Muscle of arm (tissue), 14 donors: ENCODE measurements at places on chromosomes 16 and 17. TPM values are rescaled to one million over a fixed set of nuclear protein-coding genes. Genes with fewer than 3 reads are reported as not detected.

The RAD51D gene
- 7.3 TPM for polyA plus RNA-seq

The AOC3 gene
- polyA plus RNA-seq = 17.4 TPM

The C16orf54 gene
- polyA plus RNA-seq = 0.23 TPM

DNA sequence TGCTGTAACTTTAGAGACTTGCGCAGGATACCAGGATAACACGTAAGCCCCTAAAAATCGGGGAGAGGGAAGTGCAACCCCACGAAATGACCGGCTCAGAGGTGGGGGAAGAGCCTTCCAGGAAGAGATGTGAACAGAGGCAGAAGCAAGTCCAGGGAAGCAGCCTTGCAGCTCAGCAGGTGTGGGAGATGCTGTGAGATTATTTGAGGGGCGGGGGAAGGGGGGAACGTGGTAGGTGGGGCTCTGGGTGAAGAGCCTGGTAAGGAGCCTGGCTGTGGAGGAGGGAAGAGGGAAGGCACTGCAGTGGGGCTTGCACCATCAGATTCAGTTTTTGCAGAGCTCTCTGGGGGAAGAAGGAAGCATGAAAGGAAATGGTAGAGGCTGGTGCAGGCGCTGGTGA is 95.4 kb upstream of the CACNG5 start:
- DNase-seq = no peak

DNA sequence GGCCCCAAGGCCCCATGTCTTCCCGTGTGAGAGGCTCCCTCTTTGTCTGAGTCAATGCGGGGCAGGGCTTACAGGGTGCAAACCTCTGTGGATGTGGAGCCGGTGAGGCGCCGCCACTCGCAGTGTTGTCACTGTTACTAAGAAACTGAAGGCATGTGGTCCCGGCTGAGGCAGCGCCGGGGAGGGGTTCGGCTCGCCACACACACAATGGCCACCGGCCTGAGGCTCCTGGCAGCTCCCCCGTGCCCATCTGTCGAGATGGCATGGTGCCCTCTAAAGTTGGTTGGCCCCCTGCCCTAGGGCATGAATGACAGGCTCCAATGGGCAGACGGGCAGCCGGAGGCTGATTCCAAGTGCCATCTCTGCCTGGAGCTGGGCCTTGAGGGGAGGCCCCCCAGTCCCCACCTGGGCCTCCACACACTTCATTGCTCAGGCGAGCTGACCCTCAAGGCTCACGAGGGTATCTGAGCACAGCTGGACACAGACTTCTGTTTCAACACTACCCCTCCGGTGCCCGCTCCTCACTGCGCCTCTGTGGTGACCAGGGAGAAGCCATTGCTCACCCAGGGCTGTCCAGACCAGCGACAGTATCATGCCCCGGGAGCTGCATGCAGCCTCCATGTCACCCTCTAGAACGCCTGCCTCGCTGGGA is 137.2 kb downstream of the C16orf78 start:
- DNase-seq = no peak

DNA sequence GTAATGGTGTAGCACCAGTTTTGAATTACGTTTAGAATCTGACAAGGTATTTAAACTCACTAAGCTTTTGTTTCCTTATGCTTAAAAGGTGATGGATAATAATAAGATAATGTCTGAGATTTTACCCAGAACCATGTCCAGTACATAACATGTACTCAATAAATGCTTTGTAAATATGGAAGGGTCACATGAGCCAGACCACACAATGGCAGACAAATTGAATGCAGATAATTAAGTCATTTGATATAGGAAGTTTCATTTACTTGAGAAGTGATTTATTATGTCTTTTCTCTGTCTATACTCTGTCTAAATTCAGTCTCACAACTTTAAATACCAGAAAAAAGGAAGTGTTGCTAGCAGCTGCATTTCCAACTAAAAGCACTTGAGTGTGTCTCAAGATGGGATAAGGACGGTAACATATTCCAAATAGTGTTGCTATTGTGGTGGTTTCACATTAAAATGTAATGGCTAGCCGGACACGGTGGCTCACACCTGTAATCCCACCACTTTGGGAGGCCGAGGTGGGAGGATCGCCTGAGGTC is 52.5 kb upstream of the DHX40 start:
- DNase-seq = no peak

- DNase-seq = no peak
Measured at GRCh38 chr17:58166682-58167081, at the start of gene OR4D2. Gene OR4D2, plus strand, starts transcription at chr17:58166982. Its CDS starts 2,674 bp downstream, at chr17:58169656.

DNA sequence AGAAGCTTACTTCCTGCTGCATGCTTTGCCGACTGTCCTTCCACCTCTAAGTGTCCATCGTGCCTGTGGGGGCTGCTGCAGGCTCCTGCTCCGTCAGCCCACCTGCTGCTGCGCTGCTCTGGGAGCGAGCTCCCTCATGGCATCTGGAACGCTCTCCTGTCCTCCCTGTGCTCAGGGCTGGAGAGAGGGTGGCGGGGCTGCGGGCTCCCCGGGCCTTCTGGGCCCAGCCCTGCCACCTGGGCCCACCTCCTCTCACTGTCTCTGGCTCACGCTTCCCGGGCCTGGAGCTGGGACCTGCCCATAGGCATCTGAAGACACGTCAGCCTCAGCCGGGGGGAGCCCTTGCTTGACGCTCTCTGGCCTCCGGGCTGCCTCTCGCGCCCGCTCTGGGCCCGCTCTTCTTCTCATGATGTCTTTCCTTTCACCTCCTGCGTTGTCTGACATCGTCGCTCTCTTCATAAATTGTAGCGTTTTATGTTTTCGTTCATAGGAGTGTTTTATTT is 27.0 kb downstream of the NME3 start:
- no peak for DNase-seq

GRCh38 chr16:84207879-84208278 is 16.9 kb downstream of the ADAD2 start:
- DNase-seq = no peak

DNA sequence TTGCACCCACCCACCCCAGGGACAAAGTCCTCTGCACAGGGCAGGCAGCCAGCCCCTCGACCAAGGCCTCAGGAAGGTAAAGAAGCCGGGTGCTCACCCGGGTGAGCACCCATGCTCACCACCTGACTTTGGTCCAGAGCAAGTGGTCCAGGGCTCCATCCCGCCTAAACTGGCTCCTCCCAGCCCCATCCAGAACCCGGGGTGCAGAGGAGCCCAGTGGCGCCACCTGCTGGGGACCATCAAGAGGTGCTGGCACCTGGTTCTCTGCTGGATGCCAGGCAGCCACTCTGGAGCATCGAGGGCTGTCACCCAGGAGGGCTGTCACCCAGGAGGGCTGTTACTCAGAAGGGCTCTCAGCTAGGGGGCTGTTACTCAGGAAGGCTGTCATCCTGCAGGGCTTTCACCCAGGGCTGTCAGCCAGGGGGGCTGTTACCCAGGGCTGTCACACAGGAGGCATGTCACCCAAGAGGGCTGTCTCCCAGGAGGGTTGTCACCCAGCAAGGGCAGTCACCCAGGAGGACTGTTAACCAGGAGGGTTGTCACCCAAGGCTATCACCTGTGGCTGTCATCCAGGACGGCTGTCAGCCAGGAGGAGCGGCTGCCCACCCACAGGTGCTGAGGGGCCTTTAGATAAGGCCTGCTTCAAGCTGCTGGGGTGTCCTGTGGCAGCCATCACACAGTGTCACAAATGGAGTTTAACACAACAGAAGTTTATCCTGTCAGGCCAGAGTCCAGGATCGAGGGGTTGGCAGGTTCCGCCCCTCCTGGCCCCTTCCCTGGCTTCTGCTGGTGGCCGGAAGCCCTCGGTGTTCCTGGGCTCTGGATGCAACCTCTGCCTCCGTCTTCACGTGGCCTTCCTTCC is 98.5 kb downstream of the TNFRSF13B start:
- DNase-seq = no peak

GRCh38 chr17:75632428-75632827 is 806 bp upstream of the SMIM5 start:
- DNase-seq = no peak

GRCh38 chr16:4624827-4625559 is 367 bp downstream of the MGRN1 start:
- DNase-seq = peak; percentile 58

DNA sequence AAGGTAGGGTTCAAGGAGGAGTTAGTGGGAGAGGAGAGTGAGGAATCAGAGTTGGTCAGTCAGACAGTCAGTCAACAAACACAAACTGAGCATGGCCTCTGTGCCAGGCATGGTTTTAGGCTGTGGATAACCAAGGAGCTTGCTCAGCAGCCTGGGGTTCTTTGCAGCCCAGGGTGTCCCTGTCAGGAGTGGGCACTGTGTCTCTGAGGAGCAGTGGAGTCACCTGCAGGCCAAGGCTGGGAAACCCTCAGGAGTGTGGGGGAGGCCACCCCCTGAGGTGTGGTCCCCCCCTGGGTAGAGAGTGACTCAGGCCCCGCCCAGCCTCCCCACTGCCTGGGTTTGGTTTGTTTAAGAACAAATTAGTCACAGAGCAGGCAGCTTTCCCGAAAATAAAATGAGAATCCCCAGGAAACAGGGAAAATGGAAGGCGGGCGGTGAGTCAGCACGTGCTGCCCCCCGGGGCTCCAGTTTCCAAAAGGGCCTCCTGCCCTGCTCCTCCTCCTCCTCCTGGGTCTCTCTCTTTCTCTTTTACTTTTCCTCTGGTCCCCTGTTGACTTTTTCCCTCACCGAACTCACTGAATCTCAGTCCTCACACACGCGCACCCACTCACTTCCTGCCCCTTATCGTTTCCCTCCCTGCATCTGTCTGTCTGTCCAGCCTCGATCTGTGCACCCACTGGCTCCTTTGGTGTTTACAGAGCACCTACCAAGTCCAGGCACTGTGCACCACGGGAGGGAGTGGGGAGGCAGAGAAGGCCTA is 44.3 kb downstream of the SOCS3 start:
- peak; percentile 85 for DNase-seq

DNA sequence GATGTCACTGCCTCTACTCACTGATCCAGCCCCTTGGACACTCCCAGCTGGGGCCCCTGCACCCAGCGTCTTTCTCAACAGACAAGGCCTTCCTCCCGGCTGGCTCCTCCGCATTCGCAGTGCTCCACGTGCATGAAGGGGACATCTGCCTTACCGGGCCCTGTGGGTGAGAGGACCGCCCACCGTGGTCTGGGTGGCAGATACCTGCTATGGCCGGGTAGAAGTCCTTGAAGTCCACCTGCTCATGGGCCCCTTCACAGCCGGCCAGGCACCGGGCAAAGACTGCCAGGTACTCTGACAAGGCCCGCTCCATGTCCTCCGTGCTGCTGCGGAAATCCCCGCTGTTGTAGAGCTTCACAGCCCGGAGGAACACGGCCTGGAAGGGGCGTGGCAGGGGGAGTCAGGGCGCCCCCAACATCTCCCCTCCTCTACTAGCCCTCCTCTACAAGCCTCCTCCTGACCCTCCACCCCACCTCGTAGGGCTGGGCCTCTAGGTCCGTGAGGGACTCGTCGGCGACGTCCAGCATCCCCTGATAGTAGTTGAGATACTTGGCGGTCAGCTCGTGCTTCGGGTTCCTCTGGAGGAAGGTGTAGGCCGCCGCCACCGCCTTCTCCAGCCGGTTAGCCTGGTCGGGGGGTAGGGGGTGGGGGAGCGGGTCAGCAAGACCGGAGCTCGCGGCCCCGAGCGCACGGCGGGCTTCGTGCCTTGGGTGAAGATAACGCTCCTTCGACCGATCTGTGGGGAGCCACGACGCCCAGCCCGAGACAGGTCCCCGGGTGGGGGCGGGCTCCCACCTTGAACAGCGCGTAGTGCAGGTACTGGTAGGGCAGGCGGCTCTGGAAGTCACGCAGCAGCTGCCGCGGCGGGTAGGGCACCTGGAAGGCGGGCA is 845 bp downstream of the P3H4 start:
- DNase-seq = no peak

DNA sequence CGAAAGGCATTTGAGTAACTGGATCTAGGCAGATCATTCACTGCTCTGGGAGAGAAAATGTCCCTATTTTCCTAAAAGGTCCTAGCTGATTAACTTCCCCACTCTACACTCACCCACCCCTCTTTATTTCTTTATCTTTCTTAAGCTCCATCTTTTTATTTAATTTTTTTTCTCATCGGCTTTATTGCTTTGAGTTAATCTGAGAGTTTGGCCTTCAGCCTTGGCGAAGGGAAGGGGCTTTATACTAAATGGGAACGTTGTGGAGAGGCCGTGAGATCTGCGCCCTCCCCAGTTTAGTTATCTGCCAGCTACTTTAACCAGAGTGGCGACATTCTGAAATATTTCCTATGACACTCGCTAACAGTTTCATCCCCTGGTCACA is 882 bp upstream of the TOX3 start:
- DNase-seq = no peak
